ENCODE measurements at places on chromosomes 6 and 20.

DNA sequence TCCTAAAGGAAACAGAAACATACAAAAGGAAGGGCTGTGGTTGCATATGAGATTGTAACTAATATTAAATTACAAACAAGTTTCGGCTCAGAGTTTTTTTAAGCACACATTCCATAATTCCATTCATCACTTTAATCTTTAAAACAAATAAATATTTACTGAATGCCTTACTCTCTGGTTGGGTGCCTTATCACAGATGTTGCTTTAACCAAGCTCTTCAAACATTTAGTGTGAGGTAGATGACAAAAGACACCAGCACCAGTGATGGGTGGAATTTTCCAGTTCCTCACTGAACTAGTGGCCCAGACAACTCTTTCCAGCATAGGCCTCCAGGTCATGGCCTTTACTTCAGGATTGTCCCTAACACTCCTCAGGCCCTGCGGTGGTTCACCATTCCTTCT lies 58.7 kb downstream of the ARHGAP18 start:
- DNase-seq = no peak

- DNase-seq = no peak
Measured at GRCh38 chr20:14234666-14235295, 102.6 kb downstream of the FLRT3 start.

GRCh38 chr6:122246906-122247658 lies 152.4 kb upstream of the HSF2 start:
- no peak for DNase-seq

GRCh38 chr20:43983359-43983758 lies 68.7 kb downstream of the TOX2 start:
- peak; percentile 16 for DNase-seq

DNA sequence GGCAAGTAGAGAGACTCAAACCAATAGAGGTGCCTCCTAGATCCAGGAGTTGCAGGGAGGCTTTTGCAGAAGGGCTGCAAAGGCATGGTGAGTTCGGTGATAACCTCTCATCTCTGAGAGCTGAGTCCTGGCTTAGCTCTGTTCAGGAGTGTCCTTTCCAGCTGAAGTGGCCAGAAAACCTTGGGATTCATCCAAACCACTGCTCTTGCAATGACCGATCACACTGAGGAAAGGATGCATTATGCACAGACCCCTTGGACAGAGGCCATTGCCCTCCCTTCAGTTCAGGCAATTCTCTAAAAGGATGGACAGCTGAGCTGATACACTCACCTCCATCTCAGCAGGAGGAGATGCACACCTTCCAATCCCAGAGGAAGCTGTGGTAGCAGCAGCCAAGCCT lies 158.8 kb upstream of the ENPP5 start:
- no peak for DNase-seq

Data from nephron progenitor cell (in vitro differentiated cells).